Left kidney (tissue), 8 donors: ENCODE measurements at places on chromosomes 5 and 9.

DNA sequence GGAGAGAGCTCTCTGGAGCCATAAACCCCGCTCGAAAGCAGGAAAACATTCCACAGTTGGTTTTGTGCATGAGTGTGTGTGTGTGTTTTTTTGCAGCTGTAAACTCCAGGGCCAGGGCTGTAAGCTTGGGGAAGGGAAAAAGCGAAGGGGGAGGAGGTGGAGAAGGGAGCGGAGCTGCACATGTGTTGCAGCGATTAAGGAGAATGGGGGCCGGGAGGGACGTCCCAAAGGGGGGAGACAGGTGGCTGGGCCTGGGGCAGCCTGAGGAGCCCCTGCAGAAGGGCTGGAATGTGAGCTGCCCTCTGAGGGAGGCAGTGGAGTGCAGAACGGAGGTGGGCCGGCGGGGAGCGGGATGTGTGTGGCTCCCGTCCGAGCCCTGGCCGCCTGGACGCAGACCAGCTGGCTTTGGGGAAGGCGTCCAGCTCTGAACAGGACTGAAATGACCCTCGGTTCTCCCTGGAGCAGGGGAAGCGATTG is 2.7 kb upstream of the MYMK start:
- no peak for DNase-seq

DNA sequence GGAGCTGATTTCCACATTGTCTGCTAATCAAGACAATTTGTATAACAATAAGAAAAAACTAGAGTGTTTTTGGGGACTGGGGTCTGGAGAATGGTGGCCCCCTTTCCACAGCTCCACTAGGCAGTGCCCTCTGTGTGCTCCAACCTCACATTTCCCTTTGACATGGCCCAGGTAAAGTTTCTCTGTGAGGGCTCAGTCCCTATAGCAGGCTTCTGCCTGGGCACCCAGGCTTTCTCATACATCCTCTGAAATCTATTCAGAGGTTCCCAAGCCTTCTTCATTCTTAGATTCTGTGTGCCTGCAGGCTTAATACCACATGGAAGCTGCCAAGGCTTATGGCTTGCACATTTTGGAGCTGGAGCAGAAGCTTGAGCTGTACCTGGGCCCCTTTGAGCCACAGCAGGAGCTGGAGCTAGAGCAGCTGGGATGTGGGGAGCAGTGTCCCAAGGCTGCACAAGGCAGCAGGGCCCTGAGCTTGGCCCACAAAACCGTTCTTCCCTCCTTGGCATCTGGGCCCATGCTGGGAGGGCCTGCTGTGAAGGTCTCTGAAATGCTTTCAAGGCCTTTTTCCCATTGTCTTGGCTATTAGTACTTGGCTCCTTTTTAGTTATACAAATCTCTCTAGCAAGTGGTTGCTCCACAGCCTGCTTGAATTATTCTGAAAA is 49.1 kb upstream of the VPS13A start:
- DNase-seq = no peak

DNA sequence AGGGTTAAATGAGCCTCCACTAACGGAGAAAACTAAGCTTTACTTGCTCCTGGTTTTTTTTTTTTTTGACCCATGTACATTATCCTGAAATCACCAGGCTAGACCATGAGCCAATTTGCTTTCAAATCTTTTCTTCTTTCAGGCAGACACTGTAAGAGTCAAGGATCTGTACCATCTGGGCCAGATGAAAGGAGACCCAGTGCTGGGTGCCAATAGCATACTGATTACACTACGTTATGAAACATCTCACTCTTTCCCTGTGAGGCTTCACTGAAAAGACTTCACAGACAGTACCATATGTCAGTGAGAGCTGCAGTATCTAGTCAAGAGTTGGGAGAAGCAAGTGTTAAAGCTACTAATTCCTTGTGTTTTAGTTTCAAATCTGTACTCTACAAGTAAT is 161.2 kb upstream of the PTPRD start:
- DNase-seq = no peak

DNA sequence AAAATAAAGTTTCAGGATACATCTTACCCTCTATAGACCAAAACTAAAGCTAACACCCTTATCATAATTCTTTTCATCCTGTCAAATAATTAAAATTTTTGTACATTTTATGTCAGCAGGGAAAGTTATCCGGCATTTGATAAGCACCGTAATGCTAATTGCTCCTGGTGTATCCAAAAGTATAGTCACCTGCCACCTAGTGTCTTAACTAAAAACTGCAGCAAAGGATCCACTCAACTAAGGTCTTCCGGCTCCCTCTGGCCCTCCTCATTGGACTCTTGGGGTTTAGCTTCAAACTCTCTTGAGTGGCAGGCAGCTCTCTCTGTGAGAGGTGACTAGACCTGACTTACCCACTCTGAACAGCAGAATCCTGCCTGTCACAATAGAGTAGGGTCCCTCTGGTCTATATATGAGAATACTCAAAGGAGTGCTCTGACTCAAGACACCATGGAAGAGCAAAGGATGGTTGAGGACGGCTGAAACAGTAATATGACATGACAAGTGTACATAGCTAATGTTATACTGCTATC is 60.4 kb upstream of the CAST start:
- peak; percentile 70 for DNase-seq

DNA sequence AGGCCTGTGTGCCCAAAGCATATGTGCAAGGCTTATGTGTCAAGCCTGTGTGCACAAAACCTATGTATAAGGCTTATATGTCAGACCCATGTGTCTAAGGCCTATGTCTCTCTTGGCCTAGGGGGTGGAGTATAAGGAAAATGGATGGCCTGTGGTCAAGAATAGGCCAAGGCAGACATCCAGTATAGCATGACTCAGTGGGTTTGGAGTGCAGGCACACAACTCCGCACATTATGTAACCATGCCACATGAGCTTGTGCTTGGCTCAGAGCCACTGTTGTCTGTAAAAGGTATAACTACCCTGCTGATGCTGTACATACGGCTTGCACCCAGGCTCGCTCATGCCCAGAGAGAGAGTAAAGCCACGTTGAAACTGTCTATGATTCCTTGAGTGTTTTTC is 626.4 kb upstream of the NUDT12 start:
- DNase-seq = no peak

DNA sequence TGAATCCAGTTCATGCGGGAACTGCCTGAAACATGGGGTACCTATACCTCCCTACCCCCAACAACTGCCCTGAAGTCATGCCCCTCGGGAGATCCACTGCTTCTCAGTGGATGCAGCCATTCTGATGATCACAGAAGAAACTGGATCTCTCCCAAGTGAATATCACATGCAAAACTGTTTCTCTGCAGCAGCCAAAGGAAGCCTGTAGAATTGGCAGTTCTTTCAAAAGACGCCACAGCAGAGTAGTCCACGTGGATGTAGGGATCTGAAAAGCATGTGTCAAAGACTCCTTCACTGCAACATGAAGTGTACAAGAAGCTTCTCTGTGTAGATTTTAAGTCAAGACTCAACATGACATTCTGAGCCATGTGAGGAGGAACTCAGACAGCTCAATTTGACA is 286.7 kb downstream of the NR3C1 start:
- no peak for DNase-seq

GRCh38 chr9:9751996-9752395 is 860.8 kb downstream of the PTPRD start:
- no peak for DNase-seq

DNA sequence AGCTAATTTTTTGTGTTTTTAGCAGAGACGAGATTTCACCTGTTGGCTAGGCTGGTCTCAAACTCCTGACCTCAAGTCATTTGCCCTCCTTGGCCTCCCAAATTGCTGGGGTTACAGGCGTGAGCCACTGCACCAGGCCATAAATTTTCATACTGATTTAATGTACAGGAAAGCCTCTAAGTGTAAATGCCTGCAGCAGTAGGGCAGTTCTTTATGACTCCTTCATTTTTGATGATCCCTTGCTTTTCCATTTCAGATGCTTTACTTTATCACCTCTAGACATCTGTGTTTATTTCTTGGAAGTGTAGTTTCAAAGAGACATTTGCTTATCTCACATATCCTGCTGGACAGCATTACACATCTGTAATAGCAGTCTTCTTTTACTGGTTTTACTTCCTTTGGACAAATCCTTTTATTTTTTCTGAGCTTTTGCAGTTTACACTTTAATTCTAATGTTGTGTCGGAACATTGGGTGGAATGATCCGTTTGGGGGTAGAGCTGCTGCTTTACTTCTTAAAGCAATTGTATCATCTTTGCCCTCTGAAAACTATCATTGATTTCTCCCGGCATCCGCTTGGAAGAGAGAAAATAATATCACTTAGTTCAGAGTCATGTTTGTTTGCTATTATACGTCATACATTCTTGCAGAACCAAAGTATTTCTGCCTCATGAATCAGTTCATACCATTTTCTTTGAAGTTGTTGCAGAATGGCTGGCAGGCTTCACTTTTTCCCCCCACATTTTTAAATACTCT is 36.0 kb downstream of the SCGB3A1 start:
- DNase-seq = no peak

DNA sequence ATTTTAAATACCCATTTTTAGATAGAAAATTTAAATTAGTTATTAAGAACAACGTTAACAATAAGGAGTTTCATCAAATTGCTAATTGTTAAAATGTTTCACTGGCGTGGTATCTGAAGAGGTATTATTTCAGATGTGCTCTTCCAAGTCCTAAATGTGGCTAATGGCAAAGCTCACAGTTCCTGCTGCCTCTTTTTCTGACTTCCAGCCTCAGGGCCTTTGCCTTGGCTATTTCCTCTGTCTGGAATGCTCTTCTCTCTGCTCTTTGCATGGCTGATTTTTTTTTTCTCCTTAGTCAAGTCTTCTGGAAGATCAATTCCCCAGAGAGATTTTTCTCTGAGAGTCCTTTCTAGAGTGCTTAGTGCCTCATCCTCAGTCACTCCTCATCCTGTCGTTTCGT is 9.6 kb upstream of the SSBP2 start:
- DNase-seq = no peak

GRCh38 chr5:80191991-80192398 is 63.9 kb downstream of the SERINC5 start:
- no peak for DNase-seq

DNA sequence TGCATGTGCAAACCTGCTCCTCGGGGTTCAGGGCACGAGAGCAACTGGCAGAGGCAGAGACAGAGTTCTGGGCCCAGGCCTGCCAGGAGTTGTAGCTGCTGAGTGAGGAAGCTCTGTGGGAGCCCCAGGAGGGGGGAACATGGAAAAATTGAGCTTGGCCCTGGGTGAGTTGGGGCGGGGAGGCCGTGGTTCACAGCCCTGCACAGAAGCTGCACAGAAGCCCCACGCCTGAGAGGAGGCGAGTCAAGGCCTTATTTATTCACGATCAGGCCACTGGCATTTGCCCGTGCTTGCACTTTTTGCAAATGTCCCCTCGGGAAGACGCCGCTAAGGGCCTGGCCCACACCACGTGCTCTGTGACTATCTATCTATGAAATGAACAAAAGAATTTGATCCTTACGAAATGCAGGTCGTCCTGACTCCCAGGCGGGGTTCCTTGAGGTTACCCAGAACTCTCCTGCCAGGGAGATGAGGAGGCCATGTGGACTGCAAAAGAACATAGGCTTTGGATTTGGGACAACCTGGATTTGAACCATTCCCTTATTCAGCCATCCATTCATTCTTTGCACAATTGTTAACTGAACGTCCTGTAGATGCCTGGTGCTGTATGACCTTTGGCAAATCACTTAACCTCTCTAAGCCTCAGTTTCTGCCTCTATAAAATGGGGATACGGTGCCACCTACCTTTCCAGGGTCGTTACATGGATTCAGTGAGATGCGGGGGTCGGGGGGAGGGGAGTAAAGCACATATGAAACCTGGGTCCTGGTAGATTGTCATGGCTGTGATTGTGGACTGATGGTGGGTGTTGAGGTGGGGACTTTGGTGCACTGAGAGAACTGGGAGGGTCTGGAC is 17.9 kb downstream of the COL27A1 start:
- DNase-seq = no peak

DNA sequence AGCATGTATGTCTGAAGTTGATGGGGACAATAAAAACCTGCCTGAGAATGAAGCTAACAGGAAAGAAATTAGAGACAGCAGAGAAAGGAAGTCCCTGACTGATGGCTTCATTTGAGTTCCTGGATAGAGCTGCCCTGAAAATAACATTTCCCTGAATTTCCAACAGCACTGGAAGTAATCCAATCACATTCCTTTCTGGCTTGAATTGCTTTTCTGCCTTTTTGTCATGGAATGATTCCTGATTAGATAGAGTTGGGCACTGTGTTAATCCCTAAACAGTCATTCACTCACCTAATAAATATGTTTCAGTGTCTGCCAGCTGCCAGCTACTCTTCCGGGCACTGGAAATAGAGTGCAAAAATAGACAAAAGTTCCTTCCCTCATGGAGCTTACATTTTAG is 30.0 kb upstream of the SH3RF2 start:
- DNase-seq = no peak

GRCh38 chr9:118306801-118307200 is 602.6 kb downstream of the TLR4 start:
- DNase-seq = no peak

DNA sequence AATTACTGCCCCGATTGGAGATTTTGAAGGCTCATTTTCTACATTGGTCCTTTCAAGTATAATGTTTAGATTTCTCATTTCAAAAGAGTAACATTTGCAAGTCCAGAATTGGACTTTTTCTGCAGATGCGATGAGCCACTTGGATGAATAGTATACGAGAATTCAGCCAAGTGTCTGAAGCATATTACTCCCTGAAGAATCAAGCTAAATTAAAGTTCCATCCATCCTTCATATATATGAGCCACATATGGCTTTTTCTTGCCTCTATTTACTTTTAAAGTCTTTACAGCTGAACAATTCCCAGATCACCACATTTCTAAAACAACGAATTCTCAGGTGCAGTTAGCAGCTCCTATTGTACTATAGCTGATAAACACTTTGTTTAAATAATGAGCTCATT is 288.7 kb downstream of the CEMIP2 start:
- DNase-seq = no peak

DNA sequence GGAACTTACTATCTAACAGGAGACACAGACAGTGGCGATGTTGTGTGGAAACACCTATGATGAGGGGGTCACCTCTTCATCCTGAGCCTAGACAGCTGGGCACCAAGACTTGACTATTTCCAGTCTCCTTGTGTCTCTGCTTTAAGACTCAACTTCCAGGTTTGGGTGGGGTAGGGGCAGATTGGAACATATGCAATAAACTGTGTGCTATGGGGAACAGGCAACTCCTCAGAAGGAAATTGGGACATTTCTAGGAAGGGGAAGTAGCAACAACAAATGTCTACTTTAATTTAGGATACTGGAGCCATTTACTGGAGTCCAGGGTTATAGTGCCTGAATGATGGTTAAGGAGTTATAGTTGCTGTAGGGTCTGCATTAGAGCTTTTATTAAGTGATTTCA is 57.3 kb downstream of the FGF18 start:
- no peak for DNase-seq
